ENCODE measurements at places on chromosomes 3 and 15.

GRCh38 chr3:16319723-16320122 is 54.7 kb downstream of the OXNAD1 start:
- DNase-seq: no peak

GRCh38 chr3:4820296-4821121 is 158.7 kb upstream of the BHLHE40 start:
- DNase-seq: no peak

GRCh38 chr3:51686512-51687215 is 15.6 kb downstream of the TEX264 start:
- peak; percentile 66 for DNase-seq

DNA sequence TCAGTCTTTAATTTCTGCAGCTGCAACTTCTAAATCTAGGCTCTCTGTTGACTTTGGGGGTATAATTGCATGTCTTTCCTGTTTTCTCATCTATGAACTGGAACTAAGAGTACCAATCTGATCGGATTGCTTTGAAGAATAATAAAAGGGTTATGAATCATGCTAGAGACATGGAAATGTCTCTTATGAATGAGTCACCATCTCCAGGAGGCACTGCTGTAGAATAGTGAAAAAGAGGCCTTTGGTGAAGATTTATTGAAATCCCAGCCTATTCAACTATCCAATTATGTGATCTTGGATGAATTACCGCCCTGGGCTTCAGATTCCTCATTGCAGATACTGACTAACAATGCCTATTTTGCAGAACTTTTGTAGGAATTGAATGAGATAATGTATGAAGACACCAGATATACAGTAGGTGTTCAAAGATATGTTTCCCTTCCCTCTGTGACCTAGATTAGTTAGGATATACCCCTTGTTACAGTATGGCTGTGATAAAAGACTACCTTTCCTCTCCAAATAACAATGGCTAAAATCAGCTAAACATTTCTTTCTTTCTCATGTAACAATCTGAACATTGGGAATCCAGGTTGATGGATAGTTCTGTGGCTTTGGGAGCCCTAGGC is 11.5 kb upstream of the CMTM8 start:
- DNase-seq: no peak

DNA sequence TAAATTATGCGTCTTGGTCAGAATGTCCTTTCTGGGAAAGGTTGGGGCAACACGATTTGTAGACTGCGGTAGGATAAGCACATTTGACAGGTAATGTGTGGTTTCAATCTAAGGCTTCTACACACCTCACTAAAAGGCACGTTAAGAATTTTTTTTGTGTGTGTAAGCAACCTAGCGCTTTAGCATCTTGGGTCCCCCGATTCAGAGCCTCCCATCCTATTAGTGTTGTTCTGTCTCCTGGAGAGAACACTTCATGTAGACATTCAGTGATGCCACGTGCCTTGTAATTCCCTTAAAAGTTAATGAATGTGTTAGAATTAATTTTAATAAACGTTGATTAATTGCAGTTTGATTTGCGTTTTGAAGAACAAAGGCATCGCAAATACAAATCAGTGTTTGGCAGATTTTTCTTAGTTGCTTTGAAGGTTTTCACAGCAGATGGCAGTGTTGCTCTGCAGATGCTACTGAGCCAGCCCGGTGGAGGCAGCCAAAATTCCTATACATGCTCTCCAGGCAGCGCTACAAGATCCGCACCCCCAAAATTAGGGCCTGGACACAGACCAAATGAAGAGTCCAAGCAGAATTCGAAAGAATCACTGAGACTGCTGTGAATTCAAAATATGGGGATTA is 63.5 kb downstream of the OTOL1 start:
- DNase-seq: no peak

- no peak for DNase-seq
These were observed 593.9 kb downstream of the TUSC7 start for GRCh38 chr3:117303443-117303842.

GRCh38 chr3:192080336-192080735 is 619.4 kb downstream of the PYDC2 start:
- no peak for DNase-seq

DNA sequence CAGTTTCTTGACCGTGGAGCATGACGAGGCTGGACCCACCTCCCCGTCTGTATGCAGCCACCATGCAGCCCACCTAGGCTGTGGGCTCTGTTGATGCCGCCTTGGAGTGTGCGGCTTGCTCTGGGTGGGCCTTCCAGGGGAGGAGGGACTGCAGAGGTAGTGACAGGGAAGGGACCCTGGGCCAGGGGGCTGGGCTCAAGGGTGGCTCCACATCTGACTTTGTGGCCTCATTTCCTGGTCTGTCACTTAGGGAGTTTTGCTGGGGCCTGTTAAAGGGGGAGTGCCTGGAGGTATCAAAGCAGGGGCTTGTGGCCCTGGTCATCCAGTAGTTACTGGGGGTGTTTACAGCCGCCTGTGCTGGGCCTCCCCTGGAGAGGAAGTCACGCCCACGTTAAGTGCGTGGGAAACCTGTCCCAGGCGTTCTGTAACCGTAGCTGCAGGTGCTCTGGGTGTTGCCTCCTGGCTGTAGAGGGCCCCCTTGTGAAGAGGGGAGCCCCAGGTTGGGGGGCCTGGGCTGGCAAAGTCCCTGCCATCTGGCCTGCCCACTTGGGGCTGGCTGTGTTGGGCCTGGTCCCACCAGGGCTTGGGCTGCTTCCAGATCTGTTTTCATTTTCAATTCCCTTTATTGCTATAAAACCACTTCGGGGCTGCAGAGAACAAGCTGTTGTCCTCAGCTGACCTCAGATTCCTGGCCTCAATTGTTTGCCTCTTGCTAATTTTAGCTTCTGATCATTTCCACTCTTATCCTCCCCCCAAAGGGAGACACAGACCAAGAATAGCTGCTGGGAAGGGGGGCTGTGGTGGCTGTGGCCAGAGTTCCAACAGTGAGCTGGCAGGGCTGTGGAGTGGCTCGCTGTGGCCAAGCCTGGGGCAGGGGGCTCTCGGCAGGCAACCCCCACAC is 26.5 kb downstream of the KLF13 start:
- DNase-seq: no peak

DNA sequence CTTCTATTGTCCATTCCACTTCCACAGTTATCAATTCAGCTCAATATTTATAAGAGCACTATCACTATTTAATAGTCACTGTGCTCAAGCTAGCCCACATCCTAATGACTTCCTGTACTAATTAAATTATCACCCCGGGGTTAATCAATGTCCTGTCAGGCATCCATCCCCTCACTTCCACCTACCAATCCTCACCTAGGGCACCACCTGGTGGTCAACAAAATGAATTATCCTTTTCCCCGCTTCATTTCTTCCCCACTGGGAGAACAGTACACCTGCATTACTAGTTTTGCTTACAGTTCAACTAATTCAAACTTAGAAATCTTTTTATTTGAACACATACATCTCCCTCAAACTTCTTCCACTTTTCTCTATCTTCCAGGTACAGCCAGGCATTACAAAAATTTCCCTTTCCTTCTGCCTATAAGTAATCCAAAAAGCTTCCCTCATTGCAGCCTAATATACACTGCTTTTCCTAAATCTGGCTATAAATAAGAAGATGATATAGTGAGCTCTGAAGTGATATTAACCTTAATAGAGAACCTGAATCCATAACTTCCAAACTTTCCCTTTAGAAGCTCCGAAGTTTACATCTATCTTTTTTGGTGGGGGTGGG is 68.5 kb downstream of the TMCC1 start:
- no peak for DNase-seq

- DNase-seq: no peak
These were observed 23.0 kb upstream of the DNAJC13 start for GRCh38 chr3:132394320-132394719.

- no peak for DNase-seq
These were observed 87.0 kb downstream of the RAB11A start for GRCh38 chr15:65956307-65956706.

DNA sequence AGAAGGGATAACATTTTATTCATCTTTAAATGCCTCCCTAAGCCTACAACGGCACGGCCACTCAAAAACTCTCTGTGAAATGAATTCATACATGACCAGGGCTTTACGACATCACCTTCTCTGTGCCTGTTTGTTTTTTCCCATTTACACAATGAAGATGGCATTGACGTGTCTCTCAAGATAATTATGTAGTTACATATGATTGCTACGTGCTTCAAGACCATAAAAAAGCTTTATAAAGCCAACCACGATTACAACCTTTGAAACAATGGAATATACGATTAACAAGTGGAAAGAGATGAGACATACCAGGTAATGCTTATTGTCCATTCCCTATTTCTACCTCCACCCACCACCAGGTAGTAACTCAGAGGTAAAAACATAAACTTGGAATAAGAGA is 168.4 kb downstream of the P3H2 start:
- no peak for DNase-seq

- no peak for DNase-seq
These were observed 213.7 kb upstream of the ALCAM start for GRCh38 chr3:105152987-105153386.

GRCh38 chr3:105793040-105793439 is 75.8 kb downstream of the CBLB start:
- no peak for DNase-seq

- DNase-seq: no peak
These were observed 249.4 kb upstream of the LYSMD4 start for GRCh38 chr15:99982662-99983061.

DNA sequence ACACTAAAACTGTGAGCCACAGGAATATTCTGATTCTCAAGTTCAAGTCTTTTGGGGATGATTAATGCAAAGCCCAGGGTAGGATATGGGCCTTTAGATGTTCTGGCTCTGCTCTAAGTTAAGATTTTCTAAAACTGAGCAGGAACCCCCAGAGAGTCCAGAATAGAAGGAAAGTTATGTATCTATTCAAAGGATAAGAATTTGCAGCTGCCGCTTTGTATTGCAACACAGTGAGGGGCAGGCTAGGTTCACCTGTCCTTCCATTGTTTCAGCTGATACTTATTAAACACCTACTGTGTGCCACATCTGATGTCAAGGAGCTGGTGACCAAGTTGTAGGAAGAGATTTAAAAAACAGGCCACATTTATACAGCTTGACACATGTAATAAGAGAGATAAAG is 290.4 kb downstream of the MAGI1 start:
- no peak for DNase-seq

- no peak for DNase-seq
These were observed 624.2 kb downstream of the NTRK3 start for GRCh38 chr15:87632364-87632763.

GRCh38 chr3:113620091-113620490 is 76.4 kb downstream of the USF3 start:
- DNase-seq: no peak

DNA sequence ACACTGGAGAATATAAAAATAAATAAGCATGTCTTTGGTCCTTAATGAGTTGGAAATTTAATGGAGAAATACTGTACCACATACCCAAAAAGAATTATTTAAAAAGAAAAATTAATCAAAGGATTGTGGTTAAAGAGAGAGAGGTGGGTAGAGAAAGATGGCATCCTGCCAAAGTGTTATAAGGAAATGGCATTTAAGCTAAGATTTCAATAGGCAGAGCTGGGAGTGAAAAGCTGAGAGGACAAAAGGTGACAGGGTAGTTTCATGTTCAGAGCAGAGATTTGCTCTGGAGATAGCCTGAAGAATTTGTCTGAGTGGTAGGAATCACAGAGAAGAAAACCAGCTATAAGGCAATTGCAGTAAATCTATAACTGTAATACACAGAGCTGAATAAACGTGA is 181.0 kb downstream of the SI start:
- no peak for DNase-seq

DNA sequence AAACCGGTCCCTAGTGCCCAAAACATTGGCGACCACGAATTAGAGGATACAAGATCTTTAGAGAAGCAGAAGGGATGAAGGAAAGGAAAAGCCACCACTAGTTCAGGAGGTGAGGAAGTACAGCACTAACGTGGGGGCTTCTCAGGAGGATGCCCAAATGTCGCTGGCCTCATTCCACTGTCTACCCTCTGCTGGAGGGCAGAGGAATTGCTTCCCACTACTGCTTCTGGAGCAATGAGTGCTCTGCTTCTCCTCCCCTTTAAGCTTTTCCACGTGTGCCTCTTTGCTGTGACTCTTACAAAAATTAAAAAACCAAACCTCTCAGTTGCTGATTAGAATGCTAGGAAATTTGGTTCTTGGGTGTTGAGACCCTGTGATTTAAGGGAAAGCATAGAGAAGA is 281.3 kb downstream of the CLSTN2 start:
- DNase-seq: no peak
